Gastrocnemius medialis (tissue), 4 donors: ENCODE measurements at places on chromosomes 1 and 21.

DNA sequence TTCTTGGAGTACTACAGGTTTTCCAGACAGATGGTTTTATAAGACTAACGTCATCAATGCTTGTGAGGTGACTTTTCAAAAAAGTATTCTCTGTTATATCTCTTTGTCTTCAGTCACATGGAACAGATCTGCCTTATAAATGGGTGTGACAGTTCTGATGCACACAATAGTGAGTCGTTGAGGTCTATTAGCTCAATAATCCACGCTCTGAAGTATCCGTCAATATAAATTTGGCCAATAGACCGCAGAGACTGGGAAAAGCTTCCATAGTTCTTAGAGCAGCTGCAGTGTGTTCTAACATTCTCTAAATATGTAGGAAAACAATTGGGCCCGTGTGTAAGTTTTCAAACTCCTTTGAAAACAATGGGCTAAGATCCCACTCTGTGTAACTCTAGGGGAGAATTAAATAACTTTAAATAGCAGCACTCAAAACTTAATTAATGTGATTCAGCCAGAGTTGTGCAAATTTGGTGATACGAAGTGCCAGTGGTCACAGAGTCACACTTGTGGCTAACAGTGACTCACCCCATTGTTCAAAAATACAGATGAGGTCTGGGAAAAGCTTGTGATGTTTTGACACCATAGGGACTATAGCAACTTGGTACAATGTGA is 316.0 kb downstream of the LMO4 start:
- DNase-seq, result no peak

GRCh38 chr1:84683508-84683907 is 6.8 kb downstream of the SSX2IP start:
- no peak for DNase-seq

- DNase-seq, result no peak
These were observed 326.9 kb downstream of the DUSP10 start for GRCh38 chr1:221414772-221415539.

DNA sequence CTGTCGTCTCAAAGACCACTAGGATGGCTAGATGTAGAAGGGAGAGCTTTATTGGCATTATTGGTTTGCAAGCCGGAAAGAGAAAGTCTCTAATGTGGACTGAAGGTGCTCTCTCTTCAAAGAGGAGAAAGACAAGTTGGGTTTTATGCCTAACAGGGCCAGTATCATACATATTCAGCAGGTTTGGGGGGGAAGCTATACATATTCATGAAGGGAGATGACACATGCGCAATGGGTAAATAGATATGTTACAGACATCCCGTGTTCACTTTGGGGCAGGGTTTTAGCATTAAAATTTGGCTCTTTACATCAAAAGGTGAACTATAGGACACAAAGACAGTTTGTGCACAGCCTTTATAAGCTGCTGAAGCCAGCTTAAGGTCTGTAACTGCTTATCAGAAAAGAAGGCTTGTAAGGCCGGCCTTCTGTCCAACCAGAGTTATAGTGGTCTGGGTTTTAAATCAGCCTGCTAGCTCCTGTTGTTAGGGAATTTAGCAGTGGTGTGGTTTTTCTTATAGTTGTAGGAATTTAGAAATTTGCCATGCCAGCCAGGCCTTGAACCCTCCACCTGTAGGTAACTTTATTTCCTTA is 46.5 kb upstream of the LRRN2 start:
- DNase-seq, result no peak

DNA sequence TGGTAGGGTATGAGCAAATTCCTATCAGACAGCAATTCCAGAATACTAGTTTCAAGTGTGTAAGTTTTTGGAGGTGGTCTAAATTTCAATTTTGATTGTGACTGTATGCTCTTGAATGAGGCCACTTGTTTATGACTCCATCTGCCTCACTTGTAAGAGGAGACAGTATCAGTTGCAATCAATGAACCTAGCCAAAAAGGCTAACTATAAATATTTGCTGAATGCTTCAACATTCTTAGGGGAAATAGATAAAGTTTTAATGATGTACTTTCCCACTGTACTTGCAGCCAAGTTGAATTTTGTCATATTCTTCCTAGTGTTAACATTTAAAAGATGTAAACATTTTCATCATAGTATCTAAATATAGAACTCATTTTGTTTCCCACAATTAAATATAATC is 32.1 kb upstream of the RWDD3 start:
- no peak for DNase-seq

- no peak for DNase-seq
These were observed 53.1 kb downstream of the VANGL2 start for GRCh38 chr1:160453443-160453842.

DNA sequence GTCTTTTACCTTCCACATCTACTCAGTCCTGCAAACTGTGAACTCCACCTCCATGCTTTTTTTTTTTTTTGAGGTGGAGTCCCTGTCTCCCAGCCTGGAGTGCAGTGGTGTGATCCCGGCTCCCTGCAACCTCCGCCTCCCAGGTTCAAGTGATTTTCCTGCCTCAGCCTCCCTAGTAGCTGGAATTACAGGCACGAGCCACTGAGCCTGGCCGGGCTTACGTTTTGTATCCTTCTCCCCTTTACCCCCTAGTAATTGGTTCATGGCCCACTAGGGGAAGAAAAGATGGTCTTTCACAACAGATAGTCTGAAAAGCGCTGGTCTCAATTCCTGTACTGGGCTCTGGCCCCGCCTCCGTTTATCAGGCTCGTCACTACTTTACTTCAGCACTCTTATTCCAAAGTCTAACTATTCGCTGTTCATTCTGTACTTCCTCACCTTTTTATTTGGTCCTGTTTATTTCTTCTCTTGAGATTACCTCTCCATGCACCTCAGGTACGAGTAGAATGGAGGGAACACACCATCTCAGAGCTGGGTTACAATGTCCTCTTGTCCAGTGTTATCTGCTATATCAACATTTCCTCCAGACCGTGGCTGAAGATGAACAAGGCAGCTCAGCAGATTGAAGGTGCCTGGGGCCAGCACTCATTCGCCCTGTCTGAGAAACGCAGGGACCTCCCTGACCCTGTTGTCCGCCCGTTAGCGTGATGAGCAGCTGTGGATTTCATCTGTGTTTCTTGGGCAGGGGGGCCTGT is 16.2 kb downstream of the CNST start:
- no peak for DNase-seq

GRCh38 chr1:113118266-113118665 is 45.3 kb downstream of the LRIG2 start:
- no peak for DNase-seq
